ENCODE measurements at places on chromosomes 2 and 18. TPM values are rescaled to one million over a fixed set of nuclear protein-coding genes. Genes with fewer than 3 reads are reported as not detected.

- DNase-seq: no peak
These were observed 25.2 kb upstream of the OTOS start for GRCh38 chr2:240165661-240166060.

GRCh38 chr2:6922201-6922656, 5.0 kb downstream of the RNF144A start:
- no peak for DNase-seq

GRCh38 chr2:33168922-33169321, 222.2 kb downstream of the LTBP1 start:
- DNase-seq: no peak

- no peak for DNase-seq
These were observed 35.9 kb downstream of the CAMKMT start for GRCh38 chr2:44397447-44398175.

DNA sequence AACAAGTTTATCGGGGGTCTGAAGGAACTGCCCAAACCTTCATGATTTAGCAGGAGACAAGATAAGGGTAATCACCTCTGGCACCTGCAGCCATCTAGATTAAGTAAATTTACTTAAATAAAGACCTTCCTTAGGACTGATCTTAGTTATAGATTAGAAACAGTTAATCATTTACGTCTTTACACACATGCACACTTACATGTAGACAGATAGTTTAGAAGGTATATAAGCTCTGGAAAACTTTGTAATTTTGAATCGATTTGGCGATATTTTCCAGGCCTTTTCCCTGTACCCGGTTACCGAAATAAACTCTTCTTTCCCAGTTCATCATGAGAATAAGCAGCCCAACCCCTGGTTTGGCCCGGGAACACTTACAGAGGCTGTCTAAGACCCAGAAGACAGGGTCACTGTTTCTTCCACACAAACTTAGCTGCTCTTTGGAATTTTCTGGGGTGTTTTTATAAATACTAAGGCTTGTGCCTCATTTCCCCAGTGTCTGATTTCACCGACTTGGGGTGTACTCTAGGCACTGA, 560 bp upstream of the SKA1 start:
- DNase-seq: no peak

DNA sequence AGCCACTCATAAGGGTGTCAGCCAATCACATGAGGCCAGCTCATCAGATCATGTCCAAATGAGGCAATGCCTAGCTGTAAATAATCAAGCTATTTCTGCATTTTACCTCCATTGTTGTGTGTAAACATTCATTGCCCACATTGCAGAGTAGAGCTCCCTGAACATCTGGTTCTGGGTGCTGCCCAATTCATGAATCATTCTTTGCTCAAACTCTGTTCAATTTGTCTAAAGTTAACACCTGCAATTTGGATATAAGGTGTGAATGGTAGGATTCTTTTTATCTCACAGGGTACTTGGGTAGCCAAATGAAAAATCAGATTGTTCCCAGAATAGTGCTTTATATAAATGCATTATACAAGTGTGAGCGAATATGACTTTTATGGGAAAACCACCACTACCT, 345.5 kb upstream of the NT5C1B start:
- DNase-seq: no peak

DNA sequence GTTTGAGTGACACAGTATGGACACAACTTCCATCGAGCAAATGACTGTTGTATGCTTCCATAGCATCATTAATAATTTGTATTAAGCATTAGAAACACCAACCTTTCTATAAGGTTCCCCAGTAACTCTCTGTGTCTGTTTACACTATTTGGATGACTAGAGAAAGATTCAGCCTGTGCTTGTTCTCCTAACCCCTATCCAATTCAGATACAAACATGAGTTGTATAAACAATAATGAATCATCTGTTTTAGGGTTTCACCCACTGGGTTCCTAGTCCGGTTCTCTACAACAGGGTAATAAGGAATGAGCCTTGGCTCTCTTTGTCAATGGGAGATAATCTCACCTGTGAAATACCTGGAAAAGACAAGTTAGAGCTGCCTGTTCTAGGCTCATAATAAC, 894.1 kb upstream of the PIK3C3 start:
- DNase-seq: no peak

GRCh38 chr2:160721089-160722040, 227.8 kb upstream of the RBMS1 start:
- no peak for DNase-seq

DNA sequence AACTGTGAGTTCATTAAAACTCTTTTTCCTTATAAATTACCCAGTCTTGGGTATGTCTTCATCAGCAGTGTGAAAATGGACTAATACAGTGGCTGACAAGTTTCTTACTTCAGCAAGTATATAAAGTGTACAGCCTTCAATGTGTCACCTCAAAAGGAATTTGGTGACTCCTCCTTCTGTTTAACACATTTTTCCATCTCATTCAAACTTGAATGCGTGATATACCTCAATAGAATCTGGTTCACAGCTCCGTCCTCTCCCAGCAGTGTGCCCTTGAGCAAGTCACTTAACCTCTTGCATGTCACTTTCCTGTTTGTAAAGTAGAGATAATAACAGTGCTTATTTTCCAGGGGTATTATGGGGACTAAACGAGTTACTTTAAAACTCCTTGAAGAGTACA, 159.6 kb downstream of the CCBE1 start:
- DNase-seq: no peak

DNA sequence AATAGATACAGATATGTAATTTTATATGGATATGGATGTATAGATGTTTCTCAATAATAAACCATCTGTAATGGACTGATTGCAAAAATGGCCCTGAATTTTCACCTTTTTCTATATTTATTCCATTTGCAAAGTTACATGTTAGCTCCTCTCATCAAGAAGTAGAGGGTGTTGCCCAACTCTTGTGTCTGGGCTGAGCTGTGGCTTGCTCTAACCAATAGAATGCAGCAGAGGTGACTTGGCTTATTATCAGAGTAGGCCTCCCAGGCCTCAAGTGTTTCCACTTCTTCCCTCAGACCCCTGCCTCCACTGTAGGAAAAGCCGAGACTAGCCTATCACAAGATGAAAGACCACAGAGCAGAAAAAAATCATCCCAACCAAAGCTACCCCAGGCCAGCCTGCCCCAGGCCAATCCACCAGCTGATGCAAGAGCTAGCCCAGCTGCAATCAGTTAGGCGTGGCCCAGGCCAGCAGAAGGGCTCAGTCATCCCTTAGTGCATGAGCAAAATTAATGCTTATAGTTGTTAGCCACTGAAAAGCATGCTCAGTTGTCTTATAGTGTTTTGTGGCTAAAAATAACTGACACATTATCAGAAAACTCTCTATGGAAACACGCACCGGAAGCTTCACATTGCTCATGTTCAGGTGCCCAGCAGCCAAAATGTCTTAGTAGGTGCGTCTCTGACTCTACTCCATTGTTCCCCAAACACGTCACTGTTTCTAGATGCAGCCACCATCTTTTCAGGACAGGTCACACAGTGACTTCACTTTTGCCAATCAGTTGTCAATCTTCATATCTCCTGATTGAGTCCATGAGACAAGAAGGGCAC, 464.0 kb downstream of the FBXO15 start:
- no peak for DNase-seq

Gene LINC00305
- not detected for total RNA-seq

Gene ABCB11
- total RNA-seq: not detected

Gene DSG1
- total RNA-seq: not detected

Gene UGP2
- total RNA-seq: 113 TPM

Gene POTEJ
- not detected for total RNA-seq

Gene IL1RL2
- total RNA-seq: 1.7 TPM

Gene ARHGEF33
- total RNA-seq: 0.34 TPM

Gene CFAP53
- 0.26 TPM for total RNA-seq

Gene SLC9A4
- not detected for total RNA-seq

Gene GALR1
- total RNA-seq: not detected

Gene AKAIN1
- not detected for total RNA-seq

Gene FZD7
- total RNA-seq: 0.58 TPM

All from activated CD4-positive, alpha-beta memory T cell treated with anti-CD3 and anti-CD28 coated beads for 36 hours (primary cell).